Globus pallidus (tissue), 1 donor: ENCODE measurements at places on chromosomes 3 and 15.

DNA sequence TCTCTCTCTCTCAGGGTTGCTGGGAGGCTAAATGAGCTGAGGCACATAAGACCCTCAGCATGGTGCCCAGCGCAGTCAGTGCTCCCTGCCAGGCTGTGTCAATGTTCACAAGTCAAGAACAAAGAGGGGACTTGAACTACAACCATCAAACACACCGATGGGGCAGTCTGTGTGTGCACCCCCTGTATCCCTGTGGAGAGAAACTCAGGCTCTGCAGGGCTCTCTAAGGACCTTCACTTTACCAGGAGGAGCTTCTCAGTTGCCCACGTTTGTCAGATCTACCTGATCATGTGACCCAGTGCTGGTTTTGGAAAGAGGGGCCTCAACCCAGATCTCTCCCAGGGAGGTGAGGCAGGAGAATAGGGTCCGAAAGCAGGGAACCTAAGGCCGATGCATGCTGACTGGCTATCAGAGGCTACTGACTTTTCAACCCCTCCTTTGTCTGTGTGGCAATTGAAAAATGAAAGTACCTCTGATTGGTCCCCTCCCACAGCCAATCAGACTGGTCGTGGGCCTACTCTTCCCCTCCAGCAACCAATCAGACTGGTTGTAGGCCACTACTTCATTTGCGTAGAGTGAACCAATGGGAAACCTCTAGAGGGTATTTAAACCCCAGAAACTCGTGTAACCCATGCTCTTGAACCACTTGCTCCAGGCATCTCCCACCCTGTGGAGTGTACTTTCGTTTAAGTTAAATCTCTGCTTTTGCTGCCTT is 34.0 kb downstream of the RHCG start:
- DNase-seq = peak; percentile 91

DNA sequence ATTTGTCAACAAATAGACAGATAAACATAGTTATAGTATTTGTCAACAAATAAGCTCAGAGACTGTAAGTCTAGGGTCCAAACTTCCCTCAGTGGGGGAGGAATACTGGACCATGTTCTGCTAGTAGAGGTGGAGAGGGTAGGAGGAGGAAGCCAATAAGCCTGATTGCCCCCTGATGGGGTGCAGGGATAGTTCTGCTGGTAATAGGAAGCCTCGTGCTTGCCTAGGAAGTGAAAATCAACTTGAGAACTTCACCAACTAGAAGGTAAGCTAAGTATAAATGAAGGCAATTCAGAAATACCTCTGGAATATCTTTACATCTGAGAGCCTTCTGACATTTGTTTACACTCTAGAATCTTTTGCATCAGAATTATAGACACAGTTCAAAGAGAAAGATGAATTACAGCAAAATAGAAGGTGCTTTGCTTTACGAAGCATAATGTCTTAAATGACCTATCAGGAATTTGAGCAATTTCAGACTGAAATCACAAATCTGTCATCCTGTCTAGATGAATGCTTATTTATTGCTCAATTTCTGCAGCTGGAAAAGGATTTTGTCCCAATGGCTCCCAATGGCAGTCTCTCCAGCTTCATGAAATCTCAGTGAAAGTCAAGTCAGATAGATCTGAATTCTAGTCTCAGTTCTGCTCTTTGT is 225.6 kb upstream of the TBC1D5 start:
- no peak for DNase-seq

DNA sequence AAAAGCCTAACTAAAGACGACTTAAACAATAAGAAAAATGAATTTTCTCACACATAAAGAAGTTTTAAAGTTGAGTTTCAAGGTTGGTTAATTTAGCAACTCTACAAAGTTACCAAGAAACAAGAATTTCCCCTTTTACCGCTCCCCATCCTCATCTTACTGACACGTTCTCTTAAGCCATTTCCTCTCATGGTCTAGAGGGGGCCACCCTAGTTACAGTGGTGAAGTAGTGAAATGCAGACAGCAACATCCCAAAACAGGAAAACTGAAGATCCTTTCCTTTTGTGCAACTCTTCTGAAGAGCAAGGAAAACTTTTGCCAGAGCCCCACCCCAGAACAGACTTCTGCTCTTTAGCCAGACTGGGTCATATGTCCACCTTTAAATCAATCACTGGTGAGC is 17.3 kb upstream of the SOX14 start:
- DNase-seq = no peak

DNA sequence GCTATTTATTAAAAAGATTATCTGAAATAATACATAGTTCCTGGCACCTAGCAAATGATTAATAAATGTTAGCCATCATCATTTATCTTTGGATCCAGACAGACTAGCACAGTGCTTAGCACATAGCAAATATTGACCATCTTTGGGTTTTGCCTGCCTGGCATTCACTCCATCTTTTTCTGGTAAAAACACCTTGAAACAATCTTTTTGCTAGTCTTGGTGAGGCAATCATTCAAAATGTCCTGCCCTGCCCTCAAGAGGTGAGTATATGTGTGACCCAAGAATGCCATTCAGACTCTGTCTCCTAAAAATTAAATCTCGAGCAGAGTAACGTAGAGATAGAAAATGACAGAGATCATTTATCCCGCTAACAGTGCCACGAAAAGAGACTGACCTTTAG is 78.3 kb upstream of the ZNF280D start:
- DNase-seq = no peak

GRCh38 chr15:46265664-46266347 is 631.0 kb downstream of the SQOR start:
- no peak for DNase-seq

DNA sequence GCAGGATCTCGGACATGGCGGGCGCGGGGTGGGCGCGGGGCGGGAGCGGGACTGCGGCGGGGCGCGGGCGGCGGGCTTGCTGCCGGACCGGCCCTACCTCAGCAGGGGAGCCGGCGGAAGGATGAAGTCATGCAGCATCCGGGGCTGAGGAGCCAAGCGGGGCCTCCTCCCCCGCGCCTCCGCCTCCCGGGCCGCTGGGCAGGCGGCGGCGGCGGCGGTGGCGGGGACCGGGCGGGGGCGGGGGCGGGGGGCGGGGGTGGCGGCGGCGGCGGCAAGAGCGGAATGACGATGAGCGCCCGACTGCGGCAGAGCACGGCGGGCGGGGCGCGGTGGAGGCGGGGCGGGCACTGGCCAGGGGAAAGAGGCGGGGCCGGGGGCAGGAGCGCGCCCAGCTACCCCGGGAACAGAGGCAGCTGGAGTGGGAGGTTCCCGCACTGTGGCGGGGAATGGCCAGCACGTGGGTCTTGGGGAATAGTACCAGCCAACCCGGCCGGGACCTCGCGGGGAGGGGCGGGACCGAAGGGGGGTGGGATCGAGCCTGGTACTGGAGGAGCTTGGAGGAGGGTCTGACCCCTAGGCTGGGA is at the start of gene CAMK2N2:
CAMK2N2 (minus strand) TSS at position 284 of the 584 bp plus-strand sequence; CDS start at position 16, 268 bp downstream.
- DNase-seq = peak; percentile 38

DNA sequence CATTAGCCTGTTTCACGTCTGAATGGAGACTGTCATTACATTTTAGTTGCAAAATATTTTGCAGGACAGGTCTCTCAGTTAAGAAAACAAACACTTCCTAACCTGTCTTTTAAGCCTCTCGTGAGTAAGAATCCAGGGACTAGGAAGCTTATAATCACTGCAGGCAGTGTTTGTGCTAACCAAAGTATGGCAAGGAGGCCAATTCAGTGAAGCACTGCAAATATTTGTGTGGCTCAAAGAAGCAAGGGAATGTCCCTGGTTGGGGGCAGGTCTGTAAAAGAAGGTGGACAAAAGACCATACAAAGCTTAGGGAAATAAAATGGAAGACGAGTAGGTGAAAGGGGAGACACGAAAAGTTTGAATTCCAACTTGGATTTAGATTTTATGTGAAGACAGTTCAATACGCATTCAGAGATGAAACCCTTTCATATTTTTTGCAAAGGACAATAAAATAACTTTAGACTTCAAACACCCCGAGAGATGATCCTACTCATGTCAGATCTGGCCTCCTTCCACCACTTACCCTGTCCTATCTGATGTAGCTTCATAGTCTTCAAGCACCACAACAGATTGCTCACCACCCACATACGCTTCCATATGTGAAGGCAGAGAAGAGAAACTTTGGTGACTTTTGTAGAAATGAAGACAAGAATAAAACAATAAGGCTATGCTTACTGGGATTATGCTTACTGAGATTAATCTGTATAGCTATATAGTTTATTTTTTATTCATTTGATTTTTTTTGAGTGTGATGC is 240.9 kb downstream of the TUSC7 start:
- DNase-seq = no peak

DNA sequence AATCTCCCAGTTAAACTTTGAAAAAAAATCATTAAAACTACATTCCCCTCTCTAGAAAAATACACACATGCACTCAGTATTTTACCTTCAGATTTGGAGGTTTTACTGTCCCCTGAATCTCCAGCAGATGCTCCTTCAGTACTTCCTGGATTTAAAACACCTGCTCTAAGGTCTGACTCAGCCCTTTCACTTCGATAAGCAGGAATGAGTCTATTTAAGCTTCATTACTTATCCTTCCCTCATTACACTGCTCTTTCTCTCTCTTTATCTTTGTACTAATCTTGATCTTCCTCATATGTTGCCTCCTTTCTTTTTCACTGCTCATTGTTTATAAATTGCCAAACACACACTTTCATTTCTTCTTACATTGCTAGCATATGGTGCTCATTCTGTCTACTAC is 443.9 kb downstream of the DIPK2A start:
- no peak for DNase-seq

GRCh38 chr3:162774613-162775100 is 1278.0 kb downstream of the OTOL1 start:
- no peak for DNase-seq

DNA sequence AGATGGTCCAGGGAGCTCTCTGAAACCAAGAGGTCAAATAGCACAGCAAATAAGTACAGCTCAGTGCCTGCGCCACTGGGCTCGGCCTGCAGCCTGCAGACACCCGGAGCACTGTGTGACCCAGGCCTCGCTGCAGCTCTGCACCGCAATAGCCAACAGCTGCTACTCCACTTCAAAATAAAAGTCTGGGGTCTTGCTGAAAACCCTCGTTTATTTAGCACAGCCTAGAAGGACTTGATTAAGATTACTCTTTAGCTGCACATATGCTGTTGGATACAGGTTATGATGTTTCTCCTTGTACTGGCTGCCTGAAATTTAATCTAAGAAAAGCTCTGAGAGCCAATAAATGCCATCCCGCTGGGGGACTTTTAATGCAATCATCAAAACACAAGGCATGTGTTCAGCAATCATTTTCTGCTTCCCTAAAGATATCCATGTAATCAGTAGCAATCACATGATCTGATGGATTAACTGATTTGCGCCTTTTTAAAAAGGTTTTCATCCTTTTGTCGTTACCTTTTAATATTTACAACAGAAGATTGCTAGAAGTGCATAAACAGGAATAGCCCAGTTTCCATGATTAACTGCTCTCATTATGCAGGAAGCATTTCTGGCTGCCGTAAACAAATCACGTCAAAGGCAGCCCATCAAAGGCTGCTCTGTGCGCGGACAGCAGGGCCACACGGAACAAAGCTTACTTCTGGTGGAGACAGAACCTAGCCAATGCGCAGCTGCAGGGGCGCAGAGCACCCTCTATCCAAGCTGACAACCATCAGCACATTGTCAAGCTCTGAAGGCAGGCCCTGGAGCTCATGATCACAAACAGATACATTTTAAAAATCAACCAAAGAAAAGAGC is 58.8 kb downstream of the CLASP2 start:
- DNase-seq = peak; percentile 99

DNA sequence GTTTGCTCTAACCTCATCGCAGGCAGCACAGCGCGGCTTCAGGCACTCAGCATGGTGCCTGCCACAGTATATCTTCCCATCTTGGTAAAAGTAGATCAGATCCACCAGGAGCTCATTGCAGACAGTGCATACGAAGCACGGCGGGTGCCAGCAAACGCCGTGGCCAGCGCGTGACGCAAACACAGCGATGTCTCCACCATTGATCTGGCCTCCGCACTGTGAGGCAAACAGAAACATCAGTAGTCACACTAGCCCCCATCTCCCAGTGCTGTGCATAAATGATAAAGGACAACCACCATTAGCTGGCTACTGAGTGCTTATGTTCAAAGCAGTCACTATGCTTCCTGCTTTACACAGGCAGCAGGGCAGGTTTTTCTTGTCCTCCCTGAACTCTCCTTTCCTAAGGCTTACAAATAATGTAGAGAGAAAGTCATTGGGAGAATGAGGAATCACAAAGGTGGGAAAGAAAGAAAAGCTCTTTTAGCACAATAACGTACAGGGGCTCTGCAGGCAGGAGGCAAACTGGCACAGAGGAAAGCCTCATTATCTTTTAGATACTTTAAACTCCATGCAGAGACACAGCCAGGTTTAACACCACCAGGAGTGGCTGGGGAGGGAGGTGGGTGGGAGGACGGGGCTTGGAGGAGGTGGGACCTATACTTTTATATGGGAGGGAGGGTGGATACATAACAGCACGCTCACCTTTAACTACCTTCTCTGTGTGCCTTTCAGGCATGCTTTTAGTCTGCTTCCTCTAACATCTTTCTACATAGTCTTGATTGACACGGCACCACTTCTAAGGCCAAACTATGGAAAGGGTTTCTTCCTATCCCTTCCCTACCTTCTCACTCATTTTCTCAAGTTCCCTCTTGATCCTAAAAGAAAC is 67.9 kb downstream of the PRICKLE2 start:
- DNase-seq = no peak

- no peak for DNase-seq
These were observed 261.0 kb downstream of the SHQ1 start for GRCh38 chr3:72587282-72587681.

DNA sequence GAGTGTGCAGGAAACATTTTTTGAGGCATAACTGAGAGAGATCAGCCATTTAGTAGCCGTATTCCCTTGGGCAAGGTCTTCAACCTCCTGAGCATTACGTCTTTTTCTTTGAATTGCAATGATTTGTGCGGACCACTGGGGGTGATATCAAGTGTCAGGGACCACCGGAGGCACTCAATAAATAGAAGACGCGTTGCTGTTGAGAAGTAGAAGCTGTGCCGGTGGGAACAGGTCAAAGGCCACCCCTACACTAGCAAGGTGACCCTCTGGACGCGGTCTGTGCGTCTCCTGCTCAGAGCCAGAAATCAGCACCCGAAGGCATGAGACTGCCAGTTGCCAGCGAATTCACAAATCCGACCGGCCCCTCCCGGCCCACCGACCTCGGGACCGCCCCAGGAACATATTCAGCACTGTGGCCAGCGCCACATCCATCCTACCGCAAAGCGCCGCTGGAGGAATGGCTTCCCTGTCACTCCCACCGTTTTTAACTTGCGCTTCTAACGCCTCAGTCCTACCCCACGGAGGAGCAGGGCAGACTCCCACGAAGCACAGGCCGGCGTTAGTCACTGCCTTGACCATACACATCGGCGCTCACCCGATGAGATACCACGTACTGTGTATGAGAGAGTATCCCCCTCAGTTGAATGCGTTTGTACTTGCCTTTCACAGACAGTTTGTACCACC is 1.4 kb upstream of the GHSR start:
- DNase-seq = no peak
